ENCODE measurements at places on chromosomes 5 and 9.

DNA sequence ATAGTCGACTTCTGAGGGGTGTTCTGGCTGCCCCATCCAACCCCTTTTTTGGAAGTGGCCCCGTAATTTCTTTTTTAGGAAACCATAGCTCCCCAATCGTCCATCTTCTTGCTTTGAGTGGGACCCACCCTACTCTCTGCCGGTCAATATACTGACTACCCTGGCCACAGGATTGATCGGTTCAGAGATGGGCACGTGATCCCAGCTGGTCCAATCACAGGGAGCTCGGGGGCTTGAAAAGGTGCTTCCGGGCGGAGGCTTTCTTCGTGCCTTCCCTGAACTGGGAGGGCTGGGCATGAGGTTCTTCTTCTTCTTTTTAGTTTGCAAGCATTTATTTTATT is 78.7 kb upstream of the SH3PXD2B start:
- DNase-seq = no peak

GRCh38 chr5:111563031-111563822 is 50.9 kb upstream of the STARD4 start:
- DNase-seq = no peak

DNA sequence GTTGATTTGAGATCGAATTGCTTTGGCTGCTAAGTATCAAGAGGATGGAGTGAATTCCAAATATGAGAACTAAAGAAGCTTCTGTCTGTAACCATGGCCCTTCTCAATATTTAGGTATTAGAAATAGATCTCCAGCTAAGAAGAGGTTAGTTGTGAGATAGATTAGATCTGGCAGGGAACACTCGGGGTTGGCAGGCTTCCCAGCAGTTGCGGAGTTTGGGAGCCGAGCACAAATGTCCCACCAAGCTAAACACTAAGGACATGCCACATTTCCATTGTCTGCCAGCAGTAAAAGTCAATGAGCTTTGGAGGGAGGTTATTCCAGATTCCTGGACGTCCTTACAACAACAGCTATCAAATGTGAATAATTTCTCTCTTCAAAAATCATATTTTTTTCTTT is 85.8 kb downstream of the TAF11L14 start:
- DNase-seq = no peak

DNA sequence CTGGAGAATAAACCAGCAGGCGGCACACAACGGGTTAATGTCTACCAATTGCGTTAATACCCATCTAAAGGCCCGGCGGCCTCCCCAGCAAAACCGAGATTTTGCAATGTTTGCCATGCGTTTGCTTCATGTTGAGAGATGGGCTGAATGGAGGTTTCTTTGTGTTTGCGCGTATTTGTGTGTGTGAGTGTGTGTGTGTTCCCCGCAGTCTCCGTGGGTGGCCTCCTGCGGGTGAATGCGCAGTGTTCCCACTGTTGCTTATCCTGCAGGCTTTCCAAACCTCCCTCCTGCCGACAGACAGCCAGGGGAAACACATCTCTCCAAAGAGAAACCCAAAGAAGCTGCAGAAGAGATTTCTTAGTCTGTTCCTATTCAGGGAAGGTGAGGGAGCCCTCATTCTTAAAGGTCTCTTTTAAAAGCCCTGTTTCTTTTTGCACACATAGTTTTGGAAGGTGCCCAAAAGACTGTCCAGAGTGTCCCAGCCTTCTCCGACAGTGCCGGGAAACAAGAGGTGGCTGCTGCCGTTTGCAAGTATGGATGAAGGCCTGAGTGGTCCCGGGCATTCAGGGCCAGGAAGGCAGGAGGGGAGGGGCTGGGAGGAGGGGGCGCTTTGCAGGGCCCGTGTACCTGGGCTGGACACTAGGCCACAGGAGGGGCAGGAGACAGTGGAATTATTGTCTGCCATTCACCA is 103.8 kb upstream of the ERCC6L2 start:
- DNase-seq = no peak

GRCh38 chr9:128257086-128257825 is 18.6 kb downstream of the GOLGA2 start:
- no peak for DNase-seq

DNA sequence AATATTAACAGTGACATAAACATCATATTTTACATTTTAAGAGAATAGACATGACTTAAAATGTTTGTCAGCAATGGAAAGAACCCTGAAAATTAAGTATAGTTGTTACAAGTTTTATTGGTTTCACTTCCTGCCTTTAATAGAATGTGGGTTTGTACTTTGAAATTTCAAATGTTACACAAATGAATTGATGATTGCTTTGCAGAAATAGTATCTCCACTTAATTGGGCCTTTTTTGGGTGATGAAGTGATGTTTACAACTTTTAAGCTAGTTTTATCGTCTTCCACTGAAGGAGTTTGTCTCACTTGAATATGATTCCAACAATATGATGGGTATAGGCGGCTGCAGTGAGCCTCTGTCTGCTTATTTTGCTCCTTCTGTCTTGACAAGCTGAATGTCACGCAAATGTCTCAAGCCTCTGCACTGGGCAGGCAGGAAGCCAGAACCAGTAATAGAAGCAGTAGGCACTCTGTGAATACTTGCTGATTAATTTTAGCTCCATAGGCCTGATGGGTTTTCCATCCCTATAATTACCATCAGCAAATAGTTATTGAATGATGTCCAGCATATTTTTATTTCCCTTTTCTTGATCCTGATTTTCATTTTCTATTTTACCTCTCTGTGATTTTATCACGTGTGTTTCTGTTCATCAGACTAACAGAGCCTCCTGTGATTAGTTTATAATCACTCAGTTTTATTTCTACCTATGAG is 10.6 kb upstream of the NR3C1 start:
- no peak for DNase-seq

GRCh38 chr5:97231025-97231636 is 48.1 kb upstream of the RIOK2 start:
- peak; percentile 2 for DNase-seq

GRCh38 chr9:6034954-6035353 is 19.5 kb upstream of the RANBP6 start:
- DNase-seq = no peak

DNA sequence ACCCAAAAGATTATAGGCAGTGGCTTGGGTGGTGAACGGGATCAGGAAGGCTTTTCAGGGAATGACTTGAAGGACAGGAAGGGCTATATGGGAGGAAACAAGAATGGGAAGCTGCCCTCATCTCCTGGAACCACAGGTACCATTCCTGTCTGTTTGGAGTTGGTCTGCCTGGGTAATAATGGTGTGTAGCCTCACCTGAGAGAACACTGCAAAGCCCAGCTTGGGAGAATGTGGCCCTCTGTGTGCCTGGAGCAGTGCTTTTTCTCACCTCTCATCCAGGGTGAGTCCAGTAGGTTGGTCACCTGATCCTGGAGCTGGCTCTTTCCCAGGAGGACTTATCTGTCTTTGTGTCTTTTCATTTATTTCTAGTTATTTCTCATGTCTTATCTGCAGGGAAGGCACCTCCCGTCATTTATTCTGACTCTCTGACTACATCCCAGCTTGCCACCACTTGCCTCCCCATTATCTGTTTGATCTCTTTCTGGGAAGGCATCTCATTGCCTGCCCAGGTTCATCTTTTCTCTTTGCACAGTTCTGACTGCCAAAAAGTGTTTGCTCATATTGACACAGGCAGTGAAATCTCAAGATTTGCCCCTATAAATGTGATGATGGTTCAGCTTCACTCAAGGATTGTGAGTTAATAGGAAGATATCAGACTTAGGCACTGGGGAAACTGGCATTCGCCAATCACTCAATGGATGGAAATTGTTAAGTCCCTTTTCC is 22.5 kb upstream of the OR2S2 start:
- DNase-seq = no peak

GRCh38 chr5:74544811-74545210 is 95.7 kb downstream of the ENC1 start:
- DNase-seq = no peak

DNA sequence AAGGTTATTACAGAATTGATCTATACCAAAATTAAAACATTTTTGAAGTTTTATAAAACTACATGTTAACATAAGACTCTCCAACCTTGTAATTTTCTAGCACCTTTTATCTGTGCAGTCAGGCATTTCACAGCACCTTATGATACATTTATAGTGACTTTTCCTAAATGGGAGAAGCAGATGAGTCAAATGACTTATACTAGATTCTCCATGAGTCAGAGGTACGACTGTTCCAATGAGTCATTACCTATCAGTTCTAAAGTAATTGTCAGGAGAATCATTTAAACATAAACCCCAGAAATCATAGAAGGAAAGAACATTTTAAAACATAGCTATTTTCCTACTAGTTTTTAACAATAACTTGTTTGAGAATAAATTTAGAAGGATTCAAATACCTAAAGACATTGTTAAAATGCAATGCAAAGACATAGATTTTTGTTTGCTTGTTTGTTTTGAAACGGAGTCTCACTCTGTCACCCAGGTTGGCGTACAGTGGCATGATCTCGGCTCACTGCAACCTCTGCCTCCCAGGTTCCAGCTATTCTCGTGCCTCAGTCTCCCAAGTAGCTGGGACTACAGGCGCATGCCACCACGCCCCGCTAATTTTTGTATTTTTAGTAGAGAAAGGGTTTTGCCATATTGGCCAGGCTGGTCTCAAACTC is 34.7 kb upstream of the DMXL1 start:
- no peak for DNase-seq

- DNase-seq = no peak
These were observed 82.9 kb downstream of the JAKMIP2 start for GRCh38 chr5:147699496-147700088.

DNA sequence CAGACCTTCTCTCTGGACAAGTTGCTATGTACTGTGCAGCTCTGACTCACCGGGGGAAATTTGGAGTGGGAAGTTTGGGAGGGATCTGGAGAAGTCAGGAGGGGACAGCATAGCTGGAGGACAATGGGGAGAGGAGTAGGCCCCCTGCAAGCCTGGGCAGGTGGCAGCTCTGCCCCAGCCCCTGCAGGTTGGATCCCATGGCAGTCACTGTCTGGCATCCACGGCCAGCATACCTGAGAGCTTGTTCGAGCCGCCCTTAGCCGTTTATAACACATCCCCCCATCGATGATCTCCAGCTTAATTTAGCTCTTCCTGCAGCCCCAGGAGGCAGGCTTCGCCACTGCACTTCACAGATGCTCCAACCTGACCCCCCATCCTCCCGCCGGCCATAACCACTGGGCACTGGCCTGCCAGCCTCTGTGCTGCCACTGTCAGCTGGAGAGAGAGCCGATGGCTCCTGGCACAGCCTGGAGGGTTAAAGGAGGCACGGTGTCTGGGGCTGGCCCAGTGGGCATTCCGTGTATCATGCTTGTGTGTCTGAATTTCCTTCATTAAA is 57.7 kb upstream of the RNU6ATAC start:
- DNase-seq = no peak

- no peak for DNase-seq
These were observed 11.1 kb downstream of the UNC13B start for GRCh38 chr9:35172878-35173277.

- DNase-seq = no peak
These were observed 123.4 kb upstream of the RETREG1 start for GRCh38 chr5:16740066-16740810.

- DNase-seq = no peak
These were observed 31.7 kb downstream of the DOCK2 start for GRCh38 chr5:169668732-169669131.

- no peak for DNase-seq
These were observed 457 bp upstream of the CDH18 start for GRCh38 chr5:19988457-19988856.

- DNase-seq = no peak
These were observed 27.0 kb downstream of the CNOT8 start for GRCh38 chr5:154885439-154885838.

DNA sequence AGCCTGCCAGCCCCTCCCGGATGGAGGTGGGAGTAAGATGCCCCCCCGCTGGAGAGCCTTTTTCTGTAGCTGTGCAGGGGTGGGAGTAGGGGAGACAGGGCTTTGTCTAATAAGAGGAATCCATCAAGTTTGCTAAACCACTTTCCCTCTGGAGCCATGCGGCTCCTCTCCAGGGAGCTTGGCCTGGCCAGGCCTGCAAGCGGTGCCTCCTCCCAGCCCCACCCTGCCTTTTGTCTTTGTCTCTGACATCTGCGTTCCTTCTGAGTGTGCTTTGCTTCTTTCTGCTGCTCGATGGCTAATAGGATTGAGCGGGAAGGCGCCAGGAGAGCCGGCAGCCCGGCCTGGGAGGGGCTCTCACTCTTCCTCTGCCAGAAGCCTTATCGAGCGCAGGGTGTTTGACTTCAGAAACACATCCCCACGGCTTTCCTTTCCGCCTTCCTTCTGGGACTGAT is 26.7 kb upstream of the FCN1 start:
- DNase-seq = no peak

GRCh38 chr9:27717991-27718390 is 144.7 kb upstream of the C9orf72 start:
- no peak for DNase-seq

- DNase-seq = no peak
These were observed 184.0 kb upstream of the ACTBL2 start for GRCh38 chr5:57666582-57666981.

GRCh38 chr5:173163219-173163618 is 18.9 kb downstream of the BNIP1 start:
- no peak for DNase-seq

DNA sequence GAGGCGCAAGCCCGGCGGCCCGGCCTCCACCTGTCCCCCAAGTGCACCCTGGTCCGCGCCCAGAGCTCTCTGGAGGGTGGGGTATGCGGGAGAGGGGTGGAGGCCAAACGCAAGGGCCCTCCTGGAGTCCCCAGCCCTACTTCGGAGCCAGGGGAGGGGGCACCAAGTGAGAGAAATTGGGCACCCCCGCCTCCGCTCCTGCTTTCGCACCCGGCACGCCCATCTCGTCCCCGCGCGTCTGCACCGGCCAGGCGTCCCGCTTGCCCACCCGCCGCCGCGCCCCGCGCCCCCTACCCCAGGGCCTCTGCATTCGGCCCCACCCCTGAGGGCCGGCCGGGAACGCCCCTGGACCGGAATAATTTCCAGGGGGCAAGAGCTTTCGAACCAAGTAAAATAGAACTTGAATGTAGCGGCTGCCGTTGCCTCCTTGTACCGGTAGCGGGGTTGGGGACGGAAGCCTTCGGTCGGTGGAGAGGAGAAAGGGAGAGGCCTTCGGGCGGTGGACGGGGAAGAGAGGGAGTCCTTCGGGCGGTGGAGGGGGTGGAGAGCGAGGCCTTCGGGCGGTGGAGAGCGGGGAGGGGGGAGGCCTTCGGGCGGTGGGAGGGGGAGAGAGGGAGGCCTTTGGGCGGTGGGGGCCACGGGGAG is 694 bp upstream of the PHPT1 start:
- no peak for DNase-seq

GRCh38 chr5:151219789-151220188 is 4.1 kb downstream of the CCDC69 start:
- DNase-seq = no peak
